ENCODE measurements at places on chromosomes 6 and 20.

DNA sequence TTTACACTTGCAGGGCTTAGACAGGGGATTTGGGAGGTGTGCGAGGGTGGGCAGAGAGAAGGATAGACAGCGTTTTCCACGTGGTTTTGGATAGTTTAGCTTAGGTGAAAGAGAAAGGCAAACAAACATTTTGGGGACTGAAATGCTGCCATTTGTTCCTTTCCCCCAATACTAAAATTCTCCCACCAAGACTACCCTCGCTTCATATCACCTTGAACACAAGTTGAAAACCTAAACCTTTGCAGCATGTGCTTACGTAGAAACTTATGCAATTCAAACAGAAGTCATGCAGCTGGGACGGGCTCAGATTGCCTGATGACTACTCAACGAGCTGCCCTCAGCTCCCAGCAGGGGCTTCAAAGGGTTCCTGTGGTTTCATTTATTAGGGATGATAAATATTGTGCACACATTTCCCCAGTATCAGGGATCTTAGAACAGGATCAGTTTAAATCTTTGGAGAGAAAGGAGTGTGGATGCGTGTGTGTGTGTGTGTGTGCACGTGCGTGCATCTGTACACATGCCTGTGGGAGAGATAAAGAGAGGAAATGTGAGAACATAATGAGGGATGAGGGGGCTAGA, 77.3 kb downstream of the SLC22A23 start:
- DNase-seq = no peak

DNA sequence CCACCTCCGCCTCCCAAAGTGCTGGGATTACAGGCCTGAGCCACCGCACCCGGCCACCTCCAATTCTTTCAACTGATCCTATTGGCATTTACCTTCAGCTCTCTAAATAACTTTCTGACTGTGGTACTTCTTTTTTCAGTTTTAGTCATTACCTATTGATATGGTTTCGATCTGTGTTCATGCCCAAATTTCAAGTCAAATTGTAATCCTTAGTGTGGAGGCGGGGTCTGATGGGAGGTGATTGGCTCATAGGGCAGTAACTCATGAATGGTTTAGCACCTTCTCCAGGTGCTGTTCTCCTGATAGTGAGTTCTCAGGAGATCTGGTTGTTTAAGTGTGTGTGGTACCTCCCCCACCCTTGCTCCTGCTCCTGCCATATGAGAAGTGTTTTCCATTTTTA, 140.9 kb downstream of the LPA start:
- DNase-seq = no peak

DNA sequence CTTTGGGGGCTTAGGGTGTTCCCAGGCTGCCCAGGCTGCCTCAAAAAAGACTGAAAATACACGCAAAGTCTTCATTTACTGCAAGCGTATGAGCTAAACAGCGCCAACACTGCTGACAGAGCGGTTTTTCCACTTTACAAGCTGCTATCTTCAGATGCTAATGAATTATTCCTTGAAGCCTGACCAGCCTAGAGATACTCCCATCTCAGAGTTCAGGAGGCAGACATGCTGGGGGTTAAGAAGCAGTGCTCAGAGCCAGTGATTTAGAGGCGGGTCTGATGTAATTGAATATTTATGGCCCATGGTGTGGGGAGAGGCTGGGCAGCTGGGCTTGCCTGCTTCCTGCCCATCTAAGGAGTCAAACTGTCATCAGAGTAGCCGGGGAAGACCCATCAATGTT, 241.4 kb downstream of the SLC24A3 start:
- DNase-seq = no peak

DNA sequence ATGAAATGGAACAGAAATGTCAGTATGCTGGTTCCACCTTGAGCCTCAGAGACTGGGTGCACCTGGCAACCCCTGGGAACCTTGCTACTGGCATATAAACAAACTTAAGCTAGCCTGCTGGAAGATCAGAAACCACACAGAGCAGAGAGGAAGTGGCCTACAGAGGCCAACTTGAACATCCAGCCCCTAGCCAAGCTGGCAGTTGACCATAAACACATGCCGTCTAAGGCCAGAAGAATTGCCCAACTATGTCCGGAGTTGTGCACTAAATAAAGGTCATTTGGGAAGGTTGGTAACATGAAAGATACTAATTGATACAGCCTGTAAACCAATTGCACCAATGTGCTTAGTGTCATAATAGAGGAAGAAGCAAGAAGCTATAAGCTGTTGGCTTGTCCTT, 266.6 kb upstream of the BTBD3 start:
- no peak for DNase-seq

- peak; percentile 87 for DNase-seq
Measured at GRCh38 chr20:34111702-34112599, at the start of gene EIF2S2. EIF2S2 (minus strand) TSS chr20:34112243; CDS start chr20:34112110, 133 bp downstream.

DNA sequence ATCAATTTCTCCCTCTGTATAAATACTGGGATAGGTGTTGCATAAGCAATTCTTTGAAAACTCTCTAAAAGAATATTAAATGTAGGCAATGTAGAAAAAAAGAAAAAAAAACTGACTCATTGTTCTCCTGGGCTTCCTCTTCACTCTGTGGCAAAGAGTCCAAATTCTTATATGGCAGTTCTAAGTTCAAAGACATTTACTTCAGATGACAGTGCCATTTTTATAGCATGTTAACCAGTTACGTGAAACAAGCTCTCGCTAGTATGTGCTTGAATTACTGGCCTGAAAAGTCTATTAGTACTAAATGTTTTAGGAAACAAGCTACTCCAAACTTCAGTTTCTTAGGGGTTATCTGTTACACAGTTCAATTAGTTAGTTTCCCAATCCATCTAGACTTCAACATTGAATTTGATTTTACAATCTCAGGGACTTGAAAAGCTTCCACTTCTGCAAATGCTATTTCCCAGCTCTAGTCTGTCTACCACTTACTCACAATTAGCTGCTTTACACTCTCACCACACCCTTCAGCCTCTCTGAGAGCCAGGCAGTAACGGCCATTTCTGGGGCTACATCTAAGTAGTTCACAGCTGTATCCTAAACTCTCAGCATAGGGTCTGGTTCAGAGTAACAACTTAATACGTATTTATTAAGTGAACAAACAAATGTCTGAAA, 100.4 kb downstream of the OGFRL1 start:
- no peak for DNase-seq

DNA sequence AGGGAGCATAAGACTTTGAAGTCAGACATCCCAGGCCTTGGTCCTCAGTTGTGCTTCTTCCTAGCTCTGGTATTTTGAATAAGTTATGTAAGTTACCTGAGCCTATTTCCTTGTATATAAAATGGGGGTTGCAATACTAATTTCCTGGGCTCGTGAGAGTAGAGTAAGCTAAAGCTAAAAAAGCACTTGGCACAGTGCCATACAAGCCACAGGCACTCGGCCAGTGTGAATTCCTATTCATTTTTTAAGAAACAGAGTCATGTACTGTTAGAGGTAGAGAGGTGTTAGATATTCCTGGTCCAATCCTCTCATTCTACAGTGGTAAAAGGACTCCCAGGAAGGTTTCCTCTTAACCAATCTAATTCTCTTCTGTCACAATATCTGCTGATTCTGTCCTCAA, 79.6 kb upstream of the EPB41L1 start:
- DNase-seq = no peak

- DNase-seq = no peak
Measured at GRCh38 chr20:48621376-48622078, 206.3 kb downstream of the PREX1 start.

- no peak for DNase-seq
Measured at GRCh38 chr6:38427492-38428210, 212.1 kb downstream of the BTBD9 start.

DNA sequence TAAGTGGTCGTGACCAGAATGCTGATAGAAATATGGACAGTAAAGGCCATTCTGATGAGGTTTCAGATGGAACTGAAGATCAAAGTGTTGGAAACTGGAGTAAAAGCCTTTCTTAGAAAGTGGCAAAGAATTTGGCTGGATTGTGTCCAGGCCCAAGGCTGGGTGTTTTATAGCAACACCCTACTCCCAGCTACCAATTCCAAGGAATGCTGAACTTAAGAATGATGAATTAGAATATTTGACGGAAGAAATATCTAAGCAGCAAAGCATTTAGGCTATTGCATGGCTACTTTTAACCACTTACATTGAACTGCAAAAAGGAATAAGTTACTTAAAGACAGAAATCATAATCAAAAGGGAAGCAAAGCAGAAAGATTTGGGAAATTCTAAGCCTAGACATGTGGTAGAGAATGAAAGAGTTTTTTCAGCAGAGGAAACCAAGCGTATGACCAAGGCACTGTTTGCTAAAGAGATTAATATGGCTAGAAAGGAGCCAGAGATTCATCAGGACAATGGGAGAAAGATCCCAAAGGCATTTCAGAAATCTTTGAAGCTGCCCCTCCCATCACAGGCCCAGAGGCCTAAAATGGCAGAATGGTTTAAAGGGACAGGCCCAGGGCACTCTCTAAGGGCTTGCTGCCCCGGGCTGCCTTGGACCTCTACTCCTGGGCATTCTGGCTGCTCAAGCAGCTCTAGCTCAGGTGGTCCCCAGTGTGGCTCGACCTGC, 25.8 kb downstream of the SDHAF4 start:
- no peak for DNase-seq

DNA sequence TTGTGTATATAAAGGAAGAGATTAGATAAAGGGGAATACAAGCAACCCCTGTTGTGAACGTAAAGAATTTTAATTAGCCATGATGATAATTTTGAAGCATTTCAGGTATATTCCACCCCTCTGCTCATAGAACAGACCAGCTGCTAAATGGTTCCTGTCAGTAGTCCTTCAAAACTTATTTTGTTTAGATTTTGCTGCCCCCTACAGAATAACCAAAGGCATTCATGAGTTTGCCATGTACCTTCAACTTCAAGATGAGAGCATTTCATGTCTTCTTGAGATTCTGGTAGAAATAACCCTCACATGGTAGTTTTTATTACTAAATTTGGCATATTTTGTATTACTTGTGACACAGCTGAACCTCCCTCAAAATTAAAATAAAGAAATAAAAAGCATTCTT, 1586.7 kb downstream of the HACE1 start:
- no peak for DNase-seq

- no peak for DNase-seq
Measured at GRCh38 chr6:121951918-121952379, 447.5 kb upstream of the HSF2 start.

- DNase-seq = no peak
Measured at GRCh38 chr6:139149383-139149782, 14.5 kb downstream of the HECA start.

- no peak for DNase-seq
Measured at GRCh38 chr20:49318430-49319207, 40.8 kb upstream of the ZNFX1 start.

GRCh38 chr6:155200012-155200411, 63.8 kb upstream of the CLDN20 start:
- DNase-seq = no peak

DNA sequence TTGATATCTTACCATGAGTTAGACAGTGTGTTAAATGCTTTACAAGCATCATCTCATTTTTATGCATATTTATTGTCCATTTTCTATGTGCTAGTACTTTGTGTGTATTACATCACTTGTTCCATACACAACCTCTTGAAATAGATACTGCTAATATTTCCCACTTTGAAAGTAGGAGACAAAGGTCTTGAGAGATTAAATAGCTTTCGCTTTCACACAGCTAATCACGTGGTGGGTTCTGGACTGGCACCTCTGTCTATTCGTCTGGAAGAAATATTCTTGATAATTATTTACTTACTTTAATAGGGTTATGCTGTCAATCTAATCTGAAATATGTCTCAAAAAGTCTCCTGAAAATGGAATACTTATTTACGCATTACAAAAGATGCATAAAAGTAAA, 30.2 kb downstream of the EPHA7 start:
- no peak for DNase-seq

DNA sequence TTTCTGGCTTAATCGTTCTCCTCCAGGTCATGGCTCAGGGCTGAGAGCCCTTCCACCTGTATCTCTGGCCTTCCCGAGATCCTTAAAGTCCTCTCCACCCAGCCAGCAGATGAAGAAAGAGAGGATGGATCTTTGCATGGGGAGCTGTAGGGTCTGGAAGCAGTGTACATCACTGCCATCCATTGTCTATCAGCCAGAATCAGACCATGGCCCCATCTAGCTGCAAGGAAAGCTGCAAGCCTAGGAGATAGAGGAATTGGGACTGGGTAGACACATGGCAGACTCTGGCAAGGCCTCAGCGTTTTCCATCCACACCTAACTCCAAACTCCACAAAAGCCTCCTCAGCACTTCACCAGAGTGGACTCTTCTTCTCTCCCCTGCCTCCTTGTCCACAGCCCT, 113.8 kb upstream of the MAFB start:
- no peak for DNase-seq

GRCh38 chr6:10166031-10166430, 248.8 kb downstream of the TFAP2A start:
- no peak for DNase-seq

DNA sequence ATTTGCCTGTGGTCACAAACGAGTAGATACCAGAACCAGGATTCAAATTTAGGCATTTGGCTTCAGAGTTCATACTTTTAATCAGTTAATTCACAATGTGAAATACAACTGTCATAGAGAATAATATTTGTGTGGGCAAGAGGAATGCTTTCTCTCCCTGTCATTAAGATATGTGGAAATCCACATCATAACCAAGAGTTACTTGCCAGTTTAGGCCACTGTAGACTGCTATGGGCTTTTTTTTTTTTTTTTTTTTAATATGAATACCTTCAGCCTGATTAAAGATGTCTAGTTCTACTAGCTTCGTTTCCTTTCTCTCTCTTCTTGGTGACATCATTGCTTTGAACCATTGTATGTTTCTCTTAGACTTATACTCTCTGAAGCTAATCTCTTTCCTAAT, 244.9 kb downstream of the ZFAND3 start:
- no peak for DNase-seq

DNA sequence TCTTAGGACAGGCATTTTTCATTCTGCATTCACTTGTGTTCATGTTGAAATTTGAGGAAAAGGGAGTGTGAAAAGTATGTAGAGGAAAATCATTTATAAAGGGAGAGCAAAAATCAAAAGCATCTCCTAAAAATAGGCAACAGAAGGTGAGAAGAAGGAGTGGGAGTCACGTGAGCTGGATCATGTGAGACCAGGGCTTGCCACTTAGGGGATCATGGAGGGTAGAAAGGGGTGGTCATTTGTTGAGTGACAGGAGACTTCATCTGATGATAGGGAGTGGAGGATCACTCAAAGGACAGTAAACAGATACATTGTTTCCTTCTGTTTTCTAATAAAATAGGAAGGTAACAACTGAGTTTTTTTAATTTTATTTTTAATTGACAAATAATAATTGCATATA, 17.1 kb downstream of the RBM24 start:
- DNase-seq = no peak
